ENCODE measurements at places on chromosomes 7 and 10.

GRCh38 chr10:76114581-76115001 is 683.2 kb downstream of the LRMDA start:
- no peak for DNase-seq

GRCh38 chr7:23788843-23789242 is 78.8 kb downstream of the STK31 start:
- DNase-seq = no peak

- DNase-seq = peak; percentile 20
Observed at GRCh38 chr7:94028768-94029167, 24.6 kb upstream of the BET1 start.

GRCh38 chr7:133688483-133689239 is 435.8 kb downstream of the EXOC4 start:
- peak; percentile 24 for DNase-seq

- DNase-seq = no peak
Observed at GRCh38 chr7:37531225-37531624, 82.6 kb upstream of the ELMO1 start.

- DNase-seq = no peak
Observed at GRCh38 chr10:93299195-93299594, 182.9 kb downstream of the MYOF start.

DNA sequence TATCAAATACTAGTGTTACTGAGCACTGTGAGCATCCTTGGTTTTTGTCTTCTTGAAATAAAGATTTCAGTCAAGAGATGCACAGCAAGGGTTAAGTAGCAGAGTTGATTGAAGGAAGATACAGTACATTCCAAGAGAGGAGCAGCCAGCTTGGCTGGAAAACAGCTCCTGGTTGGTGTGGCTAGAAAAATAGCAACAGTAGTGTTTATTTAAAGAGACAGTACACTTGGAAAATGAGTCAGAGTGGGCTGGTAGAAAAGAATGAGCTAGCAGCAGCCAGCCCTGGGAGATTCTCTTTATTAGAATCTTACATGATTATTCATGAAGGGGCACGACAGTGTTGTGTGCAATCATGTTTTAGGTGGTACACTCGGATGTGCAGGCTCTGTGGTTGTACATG is 1016.4 kb upstream of the SORCS1 start:
- peak; percentile 52 for DNase-seq

Measured in AG08395 (cell line).